ENCODE measurements at places on chromosomes 7 and 10. TPM values are rescaled to one million over a fixed set of nuclear protein-coding genes. Genes with fewer than 3 reads are reported as not detected.

GRCh38 chr10:24503461-24504320, 220.0 kb downstream of the ARHGAP21 start:
- DNase-seq, result no peak

DNA sequence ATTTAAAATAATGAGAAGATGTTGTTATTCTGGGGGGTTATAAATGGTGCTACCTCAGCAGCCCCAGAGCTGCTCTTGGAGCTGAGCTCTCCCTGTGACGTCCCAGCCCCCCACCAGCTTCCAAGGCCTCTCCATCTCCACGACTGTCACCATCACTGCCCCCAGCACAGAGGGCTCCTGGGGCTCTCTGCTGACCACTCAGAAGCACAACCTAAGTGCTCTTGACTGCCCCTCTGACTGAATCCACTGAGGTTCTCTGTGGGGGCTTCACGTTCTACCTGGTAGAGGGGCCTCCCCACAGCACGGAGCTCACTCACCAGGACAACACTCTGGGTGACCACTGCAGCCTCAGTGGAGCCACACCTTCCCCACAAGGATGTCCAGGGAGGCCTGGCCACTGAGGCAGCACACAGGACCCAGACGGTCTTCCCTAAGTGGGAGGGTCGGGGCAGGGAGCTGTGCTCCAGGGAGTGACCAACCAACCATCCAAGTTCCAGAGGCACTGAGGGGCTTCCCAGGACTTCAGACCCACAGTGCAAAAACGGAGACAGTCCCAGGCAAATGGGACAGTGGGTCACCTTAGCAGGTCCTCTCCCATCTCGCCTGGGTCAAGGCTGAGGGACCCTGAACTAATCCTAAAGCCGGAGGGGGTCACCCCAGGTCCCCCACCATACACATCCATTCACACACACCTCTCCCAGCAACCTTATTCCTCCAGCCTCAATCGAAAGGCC, 121.0 kb upstream of the PPP2R2D start:
- no peak for DNase-seq

- DNase-seq, result no peak
Observed at GRCh38 chr10:20059084-20059835, 243.0 kb downstream of the PLXDC2 start.

- no peak for DNase-seq
Observed at GRCh38 chr7:38438970-38439369, 165.5 kb upstream of the TARP start.

IL15RA gene
- total RNA-seq, result 71.6 TPM

KLF14 gene
- total RNA-seq, result not detected

MAGI2 gene
- total RNA-seq, result 9.3 TPM

ZMYND11 gene
- 69.8 TPM for total RNA-seq

SLC26A3 gene
- total RNA-seq, result not detected

COBL gene
- 26.9 TPM for total RNA-seq

DNA sequence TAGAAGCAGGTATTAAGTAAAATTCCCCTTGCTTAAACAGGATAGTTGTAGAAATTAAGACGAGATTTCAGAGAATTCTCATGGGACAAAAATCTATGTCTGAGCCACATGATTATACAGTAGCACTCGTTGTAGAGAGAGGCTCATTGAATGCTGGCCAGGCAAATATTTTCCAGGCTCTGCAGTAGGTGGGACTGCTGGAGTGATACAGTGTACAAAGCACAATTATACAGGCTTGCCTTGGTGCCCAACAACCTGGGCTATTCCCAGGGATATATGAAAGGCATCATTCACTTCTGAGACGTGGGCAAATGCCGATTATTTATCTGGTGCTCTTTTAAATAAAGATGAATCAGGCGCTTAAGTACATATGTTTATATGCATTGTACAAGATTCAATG, 380.6 kb downstream of the PHTF2 start:
- no peak for DNase-seq

DNA sequence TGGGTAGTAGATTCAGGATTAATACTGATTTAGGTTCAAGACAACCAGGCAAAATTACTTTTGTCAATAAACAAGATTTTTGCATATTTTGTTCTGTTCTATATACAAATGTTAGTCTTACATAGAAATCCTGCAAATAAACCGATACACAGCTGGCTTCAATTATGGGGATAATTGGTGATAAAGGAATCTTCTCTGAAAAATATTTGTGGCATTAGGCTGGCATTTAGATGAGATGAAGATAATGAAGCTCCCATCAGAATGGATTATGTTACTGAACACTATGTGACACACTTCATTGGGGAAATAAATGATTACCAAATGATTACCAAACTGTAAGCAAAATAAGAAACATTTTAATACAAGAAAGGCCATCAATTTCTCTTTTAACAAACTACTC, 65.8 kb downstream of the NT5C2 start:
- no peak for DNase-seq

- no peak for DNase-seq
Observed at GRCh38 chr10:89062861-89063260, 72.3 kb downstream of the FAS start.

ZNF503 gene
- 8.9 TPM for total RNA-seq

DNA sequence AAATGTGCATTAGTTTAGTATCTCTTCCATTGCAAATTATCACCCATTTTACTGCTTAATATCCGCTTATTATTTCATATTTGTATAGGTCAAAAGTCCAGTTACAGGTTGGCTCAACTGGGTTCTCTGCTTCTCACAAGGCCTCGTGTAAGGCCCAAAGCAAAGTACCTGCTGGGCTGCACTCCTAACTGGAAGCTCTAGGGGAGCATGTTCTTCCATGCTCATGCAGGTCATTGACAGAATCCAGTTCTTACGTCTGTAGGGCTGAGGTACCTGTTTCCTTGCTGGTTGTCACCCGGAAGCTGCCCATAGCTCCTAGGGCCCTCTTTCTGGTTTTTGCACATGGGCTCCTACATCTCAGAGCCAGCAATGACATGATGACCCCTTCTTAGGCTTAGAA, 79.6 kb downstream of the RAPGEF5 start:
- no peak for DNase-seq

VPS37D gene
- total RNA-seq, result 0.28 TPM

DNA sequence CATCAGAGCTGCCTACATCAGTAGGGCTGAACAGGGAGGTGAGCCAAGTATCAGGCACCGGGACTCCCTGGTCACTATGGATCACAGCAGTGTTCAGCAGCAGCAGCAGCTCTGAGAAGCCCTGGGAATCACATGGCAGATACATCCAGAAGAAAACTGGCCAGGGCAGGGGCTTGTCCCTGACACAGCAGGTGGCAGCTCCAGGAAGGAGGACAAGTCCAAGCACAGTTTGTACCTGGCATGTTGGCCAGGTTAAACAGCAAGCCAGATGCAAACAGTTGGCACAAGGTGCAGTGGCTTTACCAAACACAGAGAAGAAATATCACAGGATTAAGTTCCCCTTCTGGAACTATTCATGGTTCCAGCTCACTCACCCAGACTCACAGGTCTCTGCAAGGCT, 139.4 kb downstream of the KCNMA1 start:
- DNase-seq, result no peak

ELFN1 gene
- total RNA-seq, result 6.0 TPM

DNA sequence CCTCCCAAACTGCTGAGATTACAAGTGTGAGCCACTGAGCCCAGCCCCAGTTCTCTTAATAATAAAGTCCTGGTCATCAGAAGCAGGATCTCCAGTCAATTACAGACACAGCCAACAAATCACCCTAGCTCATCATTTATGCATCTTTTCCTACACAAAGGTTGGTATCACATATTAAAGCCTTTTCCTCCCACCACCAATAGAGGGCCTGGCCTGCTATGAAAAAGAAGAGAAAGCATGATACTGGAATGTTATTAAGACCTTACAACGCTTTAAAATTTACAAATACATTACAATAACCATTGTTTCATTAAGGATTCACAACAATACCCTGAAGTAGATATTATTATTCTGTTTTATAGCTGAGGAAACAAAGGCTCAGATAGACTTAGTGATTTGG, 25.9 kb downstream of the VAX1 start:
- DNase-seq, result no peak

GATA3 gene
- total RNA-seq, result 0.28 TPM

ITIH5 gene
- total RNA-seq, result 140 TPM

- no peak for DNase-seq
Observed at GRCh38 chr10:26682931-26683330, 14.6 kb upstream of the PDSS1 start.

OPN4 gene
- total RNA-seq, result not detected

- no peak for DNase-seq
Observed at GRCh38 chr10:1685699-1686490, 51.4 kb downstream of the ADARB2 start.

DNA sequence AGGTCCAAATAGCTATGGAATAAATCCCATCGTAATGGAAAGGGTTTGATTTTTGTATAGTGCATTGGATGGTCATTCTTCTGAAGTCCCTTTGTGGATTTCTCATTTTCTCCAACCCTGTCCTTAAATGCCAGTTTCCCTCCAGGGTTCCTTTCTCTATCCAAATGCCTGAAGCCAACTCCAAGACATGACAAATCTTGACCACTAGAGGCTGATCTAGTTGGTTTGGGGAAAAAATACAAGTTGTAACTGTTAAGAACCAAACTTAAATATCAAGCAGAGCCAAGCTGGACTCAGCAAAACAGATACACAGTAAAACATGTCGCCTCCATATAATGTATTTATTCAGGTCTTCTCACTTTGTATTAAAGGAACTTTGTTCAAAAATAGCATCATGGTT, 28.7 kb downstream of the FRMD4A start:
- no peak for DNase-seq

MYL10 gene
- total RNA-seq, result not detected

RAPGEF5 gene
- total RNA-seq, result 66.7 TPM

DNA sequence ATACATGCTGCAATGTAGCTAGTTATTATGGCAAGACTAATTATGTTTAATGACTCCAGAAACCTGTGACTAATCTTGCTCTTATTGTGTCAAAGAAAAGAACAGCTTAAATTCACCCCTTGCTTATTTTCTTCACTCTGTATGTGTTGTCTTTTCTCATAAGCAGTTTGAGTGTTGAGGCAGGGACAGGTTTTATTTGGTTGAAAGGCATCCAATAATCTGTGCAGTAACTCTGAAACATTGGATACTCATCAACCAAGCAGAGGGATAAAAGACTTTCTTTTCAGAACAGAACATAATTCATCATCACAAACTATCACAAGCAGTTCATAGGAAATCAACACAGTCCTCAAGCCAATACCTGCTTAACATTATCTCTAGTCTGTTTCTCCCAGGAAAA, 797.6 kb upstream of the MBL2 start:
- DNase-seq, result no peak

- no peak for DNase-seq
Observed at GRCh38 chr7:131540491-131541162, 15.8 kb downstream of the PODXL start.

DNA sequence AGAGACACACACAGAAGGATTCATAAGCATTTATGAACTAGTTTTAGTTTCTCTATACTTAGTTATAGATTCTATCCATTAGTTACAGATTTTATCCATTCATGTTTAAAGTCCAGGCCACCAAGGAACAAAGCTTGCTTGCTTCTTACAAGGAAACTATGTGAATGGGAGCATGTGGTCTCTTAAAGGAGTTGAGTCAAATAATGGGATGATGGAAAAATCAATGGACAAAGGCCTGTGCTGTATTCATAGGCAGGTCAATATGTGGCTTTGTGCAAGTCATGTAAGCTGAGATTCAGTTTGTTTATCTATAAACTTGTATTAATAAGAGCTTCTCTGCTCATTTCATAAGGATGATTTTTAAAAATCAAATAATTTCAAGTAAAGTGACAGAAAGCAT, 172.8 kb upstream of the CDK1 start:
- no peak for DNase-seq

GRCh38 chr7:139111811-139112301, 2.3 kb upstream of the ZC3HAV1 start:
- DNase-seq, result no peak

- no peak for DNase-seq
Observed at GRCh38 chr7:34493752-34494151, 164.3 kb upstream of the NPSR1 start.

- no peak for DNase-seq
Observed at GRCh38 chr7:16422103-16422435, 731 bp upstream of the CRPPA start.

GRCh38 chr7:47381134-47381495, 200.8 kb downstream of the TNS3 start:
- DNase-seq, result no peak

MTPN gene
- 79.7 TPM for total RNA-seq

TAS2R41 gene
- total RNA-seq, result not detected

DNA sequence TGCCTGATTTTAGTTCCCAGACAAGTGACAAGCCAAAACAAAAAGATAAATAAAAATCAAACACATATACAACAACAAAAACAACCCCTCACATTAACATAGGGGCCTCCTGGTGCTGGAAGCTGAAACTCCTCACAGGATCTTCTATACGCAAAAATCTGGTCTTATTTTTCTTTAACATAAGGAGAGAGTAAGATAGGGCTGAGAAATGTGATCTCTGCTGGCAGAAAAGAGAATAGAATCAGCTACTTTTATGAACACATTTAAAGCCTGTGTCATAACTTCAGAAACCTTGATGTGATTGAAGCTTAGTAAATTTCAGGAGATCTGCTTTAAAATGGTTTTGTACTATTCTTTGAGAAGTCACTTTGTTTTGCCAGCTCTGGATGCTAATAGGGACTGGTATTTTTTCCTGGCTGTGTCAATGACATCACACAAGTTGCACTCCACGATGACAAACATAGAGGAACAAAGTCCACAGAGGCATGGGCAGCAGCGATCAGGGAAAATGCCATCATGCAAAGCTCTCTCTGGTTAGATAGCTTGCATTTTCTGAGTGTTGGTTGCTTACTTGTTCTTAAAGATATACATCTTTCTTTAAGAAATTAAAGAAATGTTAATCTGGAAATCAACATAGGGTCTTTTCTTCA, 176.6 kb upstream of the SP4 start:
- DNase-seq, result no peak

Data from omental fat pad (tissue), 4 donors.